ENCODE measurements at places on chromosomes 13 and 19.

DNA sequence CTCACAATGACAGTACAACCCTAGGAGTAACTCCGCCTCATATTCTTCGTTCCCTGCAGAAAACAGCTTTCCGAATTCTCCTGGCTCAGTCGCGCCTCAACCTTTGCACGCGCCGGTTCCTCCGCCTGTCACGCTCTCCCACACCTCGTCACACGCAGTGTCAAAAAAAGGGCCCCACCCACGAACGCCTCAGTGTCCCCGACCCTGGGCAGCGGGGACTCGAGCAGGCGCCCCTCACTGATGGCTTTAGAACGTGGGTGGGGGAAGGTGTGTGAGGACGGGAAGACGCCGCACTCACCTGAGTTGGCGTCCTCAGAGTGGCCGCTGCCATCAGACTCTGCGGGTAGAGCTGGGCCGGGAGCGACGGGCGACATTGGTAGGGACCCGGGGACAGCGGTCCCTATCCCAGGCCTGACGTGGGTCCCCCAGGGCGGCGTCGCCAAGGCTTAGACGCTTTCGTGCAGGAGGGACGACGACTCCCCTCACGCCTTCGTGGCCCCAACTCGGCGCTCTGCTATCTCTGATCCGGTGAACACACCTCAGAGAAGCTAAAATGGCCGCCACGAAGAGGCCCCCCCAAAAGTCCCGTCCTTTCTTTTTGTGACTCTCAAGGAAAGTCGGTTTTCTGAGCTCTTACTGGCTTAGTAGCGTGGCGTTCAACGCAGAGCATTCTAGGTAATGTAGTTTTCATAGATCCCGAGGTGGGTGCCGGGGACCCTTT lies at the start of gene ZNF154:
ZNF154 (minus strand) TSS at position 564 of the 721 bp plus-strand sequence; CDS start at position 331, 233 bp downstream.
- peak; percentile 69 for DNase-seq

- no peak for DNase-seq
Observed at GRCh38 chr13:95756072-95756471, 79.1 kb downstream of the DNAJC3 start.

- DNase-seq: no peak
Observed at GRCh38 chr13:63184693-63185092, 1769.0 kb upstream of the PCDH20 start.

DNA sequence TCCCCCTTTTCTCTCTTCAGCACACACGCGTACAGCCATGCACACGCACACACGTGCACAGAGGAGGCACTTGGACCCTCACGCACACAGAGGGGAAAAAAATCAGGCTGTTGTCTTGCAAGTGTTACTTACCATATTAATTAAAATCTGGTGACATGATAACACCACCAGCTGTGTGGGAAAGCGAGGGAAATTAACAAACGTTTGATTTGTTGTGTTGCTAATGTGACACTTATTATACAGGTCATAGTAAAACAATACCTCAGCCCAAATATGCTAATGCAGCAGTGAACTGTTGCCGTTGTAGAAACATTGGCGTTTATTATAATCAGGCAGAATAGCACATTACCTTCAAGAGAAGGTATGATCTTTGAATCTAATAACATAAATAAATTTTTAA lies 211.7 kb downstream of the TEX29 start:
- no peak for DNase-seq

DNA sequence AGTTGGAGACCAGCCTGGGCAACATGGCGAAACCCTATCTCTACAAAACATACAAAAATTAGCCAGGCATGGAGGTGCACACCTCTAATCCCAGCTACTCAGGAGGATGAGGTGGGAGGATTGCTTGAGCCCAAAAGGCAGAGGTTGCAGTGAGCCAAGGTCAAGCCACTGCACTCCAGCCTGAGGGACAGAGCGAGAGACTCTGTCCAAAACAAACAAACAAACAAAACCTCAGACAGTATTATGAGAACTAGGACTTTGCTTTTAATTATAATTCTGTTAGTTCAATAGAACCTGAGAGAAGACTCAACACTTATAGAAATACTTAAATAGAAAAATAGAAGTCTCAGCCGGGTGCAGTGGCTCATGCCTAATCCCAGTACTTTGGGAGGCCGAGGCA lies 31.1 kb upstream of the TPM4 start:
- no peak for DNase-seq

DNA sequence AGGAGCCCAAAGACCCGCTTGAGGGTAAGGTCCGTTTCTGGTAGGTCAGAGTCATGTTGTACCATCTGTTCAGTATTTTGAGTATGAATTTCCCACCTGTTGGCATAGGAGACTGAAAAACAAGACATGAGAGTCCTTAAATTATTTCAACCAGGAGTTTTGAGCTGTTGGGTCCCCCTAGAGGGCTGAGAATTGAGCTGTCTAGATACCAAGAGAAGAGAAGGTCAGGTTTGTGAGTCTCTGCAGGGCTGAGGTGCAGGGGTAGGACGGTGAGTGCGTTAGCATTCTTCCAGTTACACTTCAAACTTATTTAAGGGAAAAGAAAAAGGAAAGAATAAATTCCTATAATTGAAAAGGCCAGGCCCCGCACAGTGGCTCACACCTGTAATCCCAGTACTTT lies 5.0 kb downstream of the CBLC start:
- DNase-seq: no peak

GRCh38 chr19:49749055-49749716 lies 13.9 kb downstream of the TSKS start:
- DNase-seq: no peak

- no peak for DNase-seq
Observed at GRCh38 chr19:40281381-40282208, 3.5 kb downstream of the AKT2 start.

DNA sequence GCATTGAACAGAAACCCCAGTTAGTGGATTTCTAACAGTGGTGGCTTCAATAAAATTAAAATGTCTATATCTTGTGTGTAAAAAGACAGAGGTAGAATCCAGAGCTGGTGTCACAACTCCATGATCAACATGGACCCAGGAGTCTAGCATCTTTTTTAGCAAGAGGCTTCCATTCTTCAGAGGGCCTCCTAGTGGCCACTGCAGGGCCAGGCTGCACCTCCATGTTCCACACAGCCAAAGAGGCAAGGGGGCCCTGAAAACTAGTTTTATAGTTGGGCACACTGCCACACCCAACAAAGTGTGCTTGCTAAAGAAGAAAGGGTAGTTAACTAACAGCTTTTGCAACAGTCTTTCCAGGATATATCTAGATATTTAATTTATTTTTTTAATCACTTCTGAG lies 12.9 kb downstream of the N4BP2L1 start:
- no peak for DNase-seq

DNA sequence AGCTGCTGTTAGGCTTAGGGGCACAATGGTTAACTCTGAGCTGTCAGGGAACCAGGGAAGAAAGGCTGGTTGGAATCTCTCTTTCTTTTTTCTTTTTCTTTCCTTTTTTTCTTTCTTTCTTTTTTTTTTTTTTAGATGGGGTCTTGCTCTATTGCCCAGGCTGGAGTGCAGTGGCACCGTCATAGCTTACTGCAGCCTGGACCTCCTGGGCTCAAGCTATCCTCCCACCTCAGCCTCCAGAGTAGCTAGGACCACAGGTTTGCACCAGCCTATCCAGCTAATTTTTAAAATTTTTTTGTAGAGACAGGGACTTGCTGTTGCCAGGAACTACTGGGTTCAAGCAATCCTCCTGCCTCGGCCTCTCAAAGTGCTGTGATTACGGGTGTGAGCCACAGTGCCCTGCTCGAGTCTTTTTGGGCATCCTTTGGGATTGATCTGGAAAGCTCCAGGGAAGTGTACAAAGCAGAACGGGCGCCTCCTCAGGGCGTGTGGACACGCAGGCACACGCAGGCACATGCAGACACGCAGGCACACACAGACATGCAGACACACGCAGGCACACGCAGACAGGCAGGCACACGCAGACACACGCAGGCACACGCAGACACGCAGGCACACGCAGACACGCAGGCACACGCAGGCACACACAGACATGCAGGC lies 99.2 kb downstream of the GADD45B start:
- DNase-seq: no peak

DNA sequence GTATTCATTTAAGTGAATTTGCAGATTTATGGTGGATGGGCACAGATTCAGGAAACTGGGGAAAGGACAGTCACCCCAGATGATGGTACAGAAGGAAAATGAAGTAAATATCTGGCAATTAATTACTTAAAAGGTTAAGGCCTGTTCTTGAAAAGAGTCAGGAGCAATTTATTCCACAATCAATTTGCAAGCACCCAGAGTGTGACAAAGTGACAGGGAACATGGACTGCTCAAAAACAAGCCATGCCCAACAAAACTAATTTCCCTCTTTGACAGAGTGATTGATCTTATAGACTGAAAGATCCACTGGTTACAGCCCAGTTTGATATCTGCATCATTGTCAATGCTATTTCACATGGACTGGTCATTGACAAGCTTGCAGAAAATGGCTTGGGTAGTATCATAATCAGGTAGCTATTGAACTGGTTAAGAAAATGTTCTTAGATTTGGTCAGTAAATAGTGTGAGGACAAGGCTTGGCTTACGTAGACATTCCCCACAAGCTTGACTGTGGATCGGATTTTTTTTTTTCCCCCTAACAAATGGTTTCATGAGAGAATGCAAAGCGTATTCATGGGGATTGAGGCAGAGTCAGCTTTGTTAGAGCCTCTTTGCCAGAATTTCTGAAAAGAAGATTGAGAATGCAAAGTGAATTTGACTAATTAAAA lies 584.6 kb downstream of the GPC6 start:
- no peak for DNase-seq

DNA sequence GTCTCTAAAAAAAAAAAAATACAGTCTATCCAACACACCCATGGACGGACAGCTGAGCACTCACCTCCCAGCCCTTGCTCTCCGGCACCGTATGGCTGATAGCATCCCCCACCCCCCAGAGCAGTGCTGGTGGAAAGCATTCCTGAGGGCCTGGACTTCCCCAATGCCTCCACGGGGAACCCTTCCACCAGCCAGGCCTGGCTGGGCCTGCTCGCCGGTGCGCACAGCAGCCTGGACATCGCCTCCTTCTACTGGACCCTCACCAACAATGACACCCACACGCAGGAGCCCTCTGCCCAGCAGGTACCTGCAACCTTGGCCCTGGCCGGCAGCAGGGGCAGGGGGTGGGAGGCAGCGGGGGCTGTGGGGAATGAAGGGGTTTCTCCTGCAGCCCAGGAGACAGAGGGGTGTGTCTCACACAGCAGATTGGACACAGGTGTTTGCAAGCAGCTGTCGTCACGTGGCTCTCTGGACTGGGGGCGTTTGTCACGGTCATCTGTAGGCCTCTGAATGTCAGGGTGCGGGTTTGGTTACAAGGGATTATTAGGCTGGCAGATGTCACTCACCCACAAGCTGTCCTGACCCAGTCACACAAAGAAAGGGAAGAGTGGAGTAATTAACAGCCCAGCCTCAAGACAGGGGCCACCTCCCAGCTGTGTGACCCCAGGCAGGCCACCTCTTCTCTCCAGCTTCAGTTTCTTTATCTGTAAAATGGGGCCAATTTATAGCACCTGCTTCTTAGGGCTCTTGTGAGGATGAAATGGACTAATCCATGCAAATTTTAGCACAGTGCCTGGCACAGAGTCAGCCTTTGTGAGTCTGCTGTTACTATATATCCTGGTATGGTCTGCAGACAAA lies 19.3 kb downstream of the PLD3 start:
- DNase-seq: no peak

DNA sequence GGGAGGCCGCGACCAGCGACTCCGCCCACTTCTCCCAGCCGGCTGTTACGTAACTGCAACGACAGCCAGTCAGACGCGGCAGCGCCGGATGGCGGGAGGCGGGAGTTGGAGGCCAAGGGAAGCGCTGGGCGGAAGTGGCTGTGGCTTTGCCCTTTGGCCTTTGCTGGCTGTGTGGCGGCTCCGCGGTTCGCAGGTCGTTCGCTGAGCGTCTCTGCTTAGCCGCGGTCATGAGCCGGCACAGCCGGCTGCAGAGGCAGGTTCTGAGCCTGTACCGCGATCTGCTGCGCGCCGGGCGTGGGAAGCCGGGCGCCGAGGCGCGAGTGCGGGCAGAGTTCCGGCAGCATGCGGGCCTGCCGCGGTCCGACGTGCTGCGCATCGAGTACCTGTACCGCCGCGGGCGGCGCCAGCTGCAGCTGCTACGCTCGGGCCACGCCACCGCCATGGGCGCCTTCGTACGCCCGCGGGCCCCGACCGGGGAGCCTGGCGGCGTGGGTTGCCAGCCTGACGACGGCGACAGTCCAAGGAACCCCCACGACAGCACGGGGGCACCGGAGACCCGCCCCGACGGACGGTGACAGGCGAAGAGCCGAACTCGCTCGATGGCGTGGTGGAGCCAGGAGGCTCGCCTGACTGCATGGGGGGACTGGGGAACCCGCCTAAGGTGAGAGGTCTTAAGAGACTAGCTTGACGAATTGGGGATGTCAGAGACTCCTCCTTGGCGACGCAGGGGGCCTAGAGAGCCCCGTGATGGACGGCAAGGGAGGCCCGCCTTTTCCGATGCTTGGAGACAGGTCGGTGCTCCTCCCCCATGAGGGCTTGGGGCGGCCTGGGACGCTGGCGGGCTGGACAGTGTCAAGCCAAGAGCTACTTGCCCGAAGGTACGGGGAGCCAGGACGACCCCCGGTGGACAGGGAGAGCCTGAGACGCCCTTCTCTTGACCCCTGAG lies at the start of gene SDHAF1:
SDHAF1 (plus strand) TSS at position 141 of the 946 bp plus-strand sequence; CDS start at position 228, 87 bp downstream.
- DNase-seq: peak; percentile 97

DNA sequence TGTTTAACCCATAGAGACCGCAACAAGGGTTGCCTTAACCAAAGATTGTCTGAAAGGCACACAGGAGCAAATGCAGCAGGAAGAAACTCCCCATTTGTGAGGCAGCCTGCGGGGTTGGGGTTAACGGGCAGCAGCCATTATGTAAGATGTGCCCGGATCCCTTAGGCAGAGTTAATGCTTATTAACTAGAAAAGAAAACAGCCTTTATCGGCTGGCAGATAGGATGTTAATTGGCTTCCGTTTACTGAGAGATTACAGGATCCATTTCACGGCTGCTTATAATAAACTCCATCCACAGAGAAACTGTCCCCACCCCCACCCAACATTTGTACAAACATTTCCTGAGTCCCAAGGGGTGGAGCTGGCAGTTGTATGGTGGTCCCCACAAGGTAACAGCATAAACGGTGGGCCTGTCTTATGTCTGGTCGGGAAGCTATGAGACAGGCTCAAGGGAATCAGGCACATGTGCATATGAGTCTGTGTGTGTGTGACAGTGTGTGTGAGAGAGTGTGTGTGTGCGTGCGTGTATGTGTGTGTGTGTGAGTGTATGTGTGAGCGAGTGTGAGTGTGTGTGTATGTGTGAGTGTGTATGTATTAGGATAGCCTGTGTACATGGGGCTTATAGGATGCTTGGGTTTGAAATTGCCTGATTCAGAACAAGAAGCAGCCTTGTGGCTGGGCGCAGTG lies 10.5 kb downstream of the SLC25A42 start:
- DNase-seq: no peak

- DNase-seq: no peak
Observed at GRCh38 chr19:44717603-44718002, 18.7 kb downstream of the CEACAM16 start.

DNA sequence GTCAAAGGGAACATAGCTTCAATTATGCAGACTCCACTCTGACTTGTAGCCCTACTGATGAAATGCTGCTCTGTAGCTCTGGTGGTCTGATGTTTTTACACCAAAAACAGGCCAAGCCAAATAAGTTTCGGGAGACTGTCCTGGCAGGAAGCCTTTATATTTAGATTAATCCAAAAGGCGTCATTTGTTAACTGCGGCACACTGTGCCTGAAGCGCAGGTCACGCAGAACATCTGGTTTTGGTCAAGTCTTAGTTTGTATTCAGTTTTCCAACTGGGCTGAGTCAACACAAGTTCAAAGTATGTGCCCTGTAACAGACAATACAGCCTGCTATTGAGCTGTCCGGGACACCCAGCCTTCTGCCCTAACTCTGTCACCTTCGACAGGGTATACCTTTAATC lies 154.6 kb upstream of the IPO5 start:
- DNase-seq: no peak
